Fibroblast of the aortic adventitia (primary cell): ENCODE measurements at places on chromosomes 12 and 14.

DNA sequence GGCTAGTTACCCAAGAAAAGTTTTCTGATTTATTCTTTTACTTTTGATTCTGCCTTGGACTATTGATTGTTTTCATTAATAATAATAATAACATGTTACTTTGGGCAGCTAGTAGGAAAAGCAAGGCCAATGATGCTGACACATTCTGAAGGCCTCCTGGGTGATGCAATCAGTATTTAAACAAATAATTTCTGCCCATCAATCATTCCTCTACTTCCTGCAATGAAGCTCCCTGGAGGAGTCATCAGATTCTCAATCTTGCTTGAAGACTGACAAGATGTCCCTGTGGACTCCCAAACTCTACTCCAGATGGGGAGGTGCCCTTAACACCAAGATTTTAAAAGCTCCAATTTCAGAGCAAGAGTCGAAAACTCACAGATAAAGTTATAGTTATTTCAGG, at the start of gene SPX:
SPX (plus strand) TSS at position 244 of the 400 bp plus-strand sequence. CDS start 177 bp downstream, outside the sequence.
- DNase-seq: peak; percentile 6

DNA sequence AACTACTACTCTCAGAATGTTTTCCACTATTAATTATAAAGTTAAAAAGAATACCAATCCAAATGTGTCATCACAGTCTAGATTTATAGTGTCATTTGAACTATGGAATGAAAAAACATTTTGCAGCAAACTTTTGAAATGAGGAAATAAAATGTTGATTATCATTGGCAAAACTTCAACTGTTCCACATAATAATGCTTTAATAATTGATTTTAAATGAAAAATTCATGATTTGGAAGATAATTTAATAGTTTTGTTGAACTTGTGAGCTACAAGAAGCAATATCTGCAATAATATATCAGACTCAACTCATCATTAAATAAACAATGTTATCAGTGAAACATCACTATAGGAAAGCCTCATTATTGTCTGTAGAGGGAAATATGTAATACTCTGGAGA, 48.2 kb upstream of the DCN start:
- DNase-seq: no peak

DNA sequence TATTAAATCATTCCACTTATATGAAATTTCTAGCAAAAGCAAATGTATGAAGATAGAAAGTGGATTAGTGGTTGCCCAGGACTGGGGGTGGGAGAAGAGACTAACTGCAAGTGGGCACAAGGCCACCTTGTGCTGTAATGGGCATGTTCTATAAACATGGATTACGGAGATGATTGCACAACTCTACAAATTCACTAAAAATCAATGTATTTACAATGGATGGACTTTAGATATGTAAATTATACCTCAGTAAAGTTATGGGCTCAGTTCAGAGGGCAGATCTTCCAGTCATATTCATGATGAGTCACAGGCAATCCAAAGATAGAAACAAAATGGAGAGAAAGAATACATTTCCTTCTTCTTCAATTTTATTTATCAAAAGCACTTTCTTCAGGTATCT, 173.9 kb downstream of the NDUFA12 start:
- no peak for DNase-seq

- no peak for DNase-seq
Measured at GRCh38 chr12:93733358-93733757, 56.2 kb downstream of the CRADD start.

GRCh38 chr12:7645395-7646177, 20.1 kb downstream of the APOBEC1 start:
- DNase-seq: peak; percentile 51

DNA sequence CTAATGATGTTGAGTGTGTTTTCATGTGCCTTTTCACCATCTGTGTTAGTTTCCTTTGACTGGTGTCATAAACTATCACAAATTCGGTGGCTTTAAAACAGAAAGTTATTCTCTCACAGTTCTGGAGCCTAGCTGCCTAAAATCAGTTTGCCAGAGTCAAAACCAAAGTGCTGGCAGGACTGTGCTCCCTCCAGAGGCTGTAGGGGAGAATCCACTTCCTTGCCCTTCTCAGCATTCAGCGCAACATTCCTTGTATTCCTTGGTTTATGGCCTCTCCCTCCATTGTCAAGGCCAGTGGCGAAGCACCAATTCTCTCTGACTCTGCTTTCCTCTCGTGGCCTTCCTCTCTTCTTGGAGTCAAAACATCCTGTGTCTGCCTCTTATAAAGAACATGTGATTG, 174.2 kb upstream of the PDE3A start:
- peak; percentile 42 for DNase-seq

DNA sequence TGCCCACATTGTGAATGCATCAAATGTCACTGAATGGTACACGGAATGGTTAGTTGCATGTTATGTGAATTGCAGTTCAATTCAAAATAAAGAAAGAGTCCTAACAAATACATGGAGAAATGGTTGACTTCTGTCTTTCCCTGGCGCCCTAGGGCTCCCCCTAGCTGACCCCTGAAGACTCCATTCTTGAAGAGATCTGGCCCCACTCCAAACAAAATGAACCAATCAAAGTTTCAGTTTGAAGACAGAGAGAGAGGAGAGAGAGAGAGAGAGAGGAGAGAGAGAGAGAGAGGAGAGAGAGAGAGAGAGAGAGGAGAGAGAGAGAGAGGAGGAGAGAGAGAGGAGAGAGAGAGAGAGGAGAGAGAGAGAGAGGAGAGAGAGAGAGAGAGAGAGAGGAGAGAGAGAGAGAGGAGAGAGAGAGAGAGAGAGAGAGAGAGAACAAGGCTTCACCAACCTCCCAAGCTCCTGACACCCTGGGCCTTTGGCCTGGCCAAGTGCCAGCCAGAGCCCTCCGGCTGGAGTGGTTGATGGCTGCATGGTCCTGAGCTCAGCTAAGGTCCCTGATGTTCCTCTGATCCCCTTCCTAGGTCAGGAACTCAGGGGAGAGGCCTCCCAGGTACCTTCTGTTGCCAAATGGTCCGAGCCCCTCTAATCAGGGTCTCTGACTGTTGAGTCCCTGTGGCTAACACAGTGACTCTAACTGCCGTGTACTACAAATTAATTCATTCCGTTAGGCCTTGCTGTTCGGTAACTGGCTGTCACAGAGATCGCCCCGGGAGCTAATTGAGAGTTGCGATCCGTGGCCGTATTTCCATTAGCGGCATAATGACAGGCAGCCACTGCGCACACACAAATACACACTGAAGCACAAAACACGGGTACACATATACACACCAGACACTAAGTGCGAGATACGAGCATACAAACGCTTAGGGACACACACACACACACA, 188.8 kb downstream of the ESRRB start:
- no peak for DNase-seq

DNA sequence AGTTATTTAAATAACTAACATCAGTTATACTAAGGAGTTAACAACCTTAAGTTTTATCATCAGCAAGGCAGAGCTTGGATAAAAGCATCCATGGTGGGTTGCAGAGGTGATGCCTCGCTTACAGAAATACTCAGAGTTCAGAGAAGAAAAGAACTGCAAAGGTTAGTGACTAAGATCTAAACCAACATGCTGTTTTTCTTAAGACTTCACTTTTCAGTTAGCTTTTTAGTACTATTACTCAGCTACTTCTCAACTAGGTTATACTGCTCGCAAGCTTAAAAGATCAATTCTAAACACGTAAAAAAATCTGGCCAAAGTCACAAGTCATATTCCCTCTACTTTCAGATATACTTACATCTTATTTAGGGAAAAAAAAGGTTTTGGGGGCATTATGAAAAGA, 2.8 kb downstream of the PPP1CC start:
- DNase-seq: no peak

DNA sequence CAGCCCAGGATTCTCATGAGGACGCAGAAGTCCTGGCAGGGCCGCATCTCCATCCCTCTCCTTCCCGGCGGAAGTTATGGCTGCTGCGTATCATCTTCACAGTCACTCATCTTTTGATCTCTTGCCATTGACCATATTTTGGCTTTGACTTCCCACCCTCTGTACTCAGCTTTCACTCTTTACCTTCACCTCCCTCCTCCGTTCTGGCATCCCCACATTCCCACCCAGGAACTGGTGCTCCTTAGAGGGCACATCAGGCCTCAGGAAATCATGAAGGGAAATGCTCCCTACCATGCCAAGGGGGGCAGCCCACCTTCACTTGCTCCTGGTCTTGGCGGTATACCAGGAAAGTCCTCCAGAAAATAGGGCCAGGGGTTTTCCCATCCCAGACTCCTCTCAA, 1.3 kb downstream of the TEX52 start:
- no peak for DNase-seq

- DNase-seq: no peak
Measured at GRCh38 chr14:70807898-70808415, 1.4 kb downstream of the MAP3K9 start.

DNA sequence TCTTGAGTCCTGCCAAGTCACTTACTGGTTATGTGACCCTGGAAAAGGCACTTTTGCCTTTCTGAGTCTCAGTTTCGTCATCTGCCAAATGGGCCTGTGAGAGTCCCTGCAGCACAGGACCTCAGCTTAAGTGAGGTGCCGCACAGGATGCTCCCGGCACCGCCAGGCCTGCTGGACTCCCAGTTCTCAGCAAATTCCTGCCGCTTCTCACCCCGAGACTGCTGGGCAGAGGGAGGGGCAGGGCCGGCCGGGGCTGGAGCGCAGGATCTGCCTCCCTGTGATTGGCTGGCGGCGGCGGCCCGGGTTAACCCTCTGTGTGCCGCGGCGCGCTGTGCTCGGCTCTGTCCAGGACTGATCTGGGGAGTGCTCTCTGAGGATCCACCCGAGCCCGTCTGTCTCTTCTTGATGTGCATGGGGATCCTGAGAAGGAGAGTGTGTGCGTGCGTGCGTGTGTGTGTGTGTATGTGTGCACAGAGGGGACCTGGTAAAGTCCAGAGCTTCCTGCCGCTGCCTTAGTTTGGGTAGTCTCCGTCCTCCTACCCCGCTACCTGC, 8.6 kb downstream of the SETD1B start:
- peak; percentile 79 for DNase-seq

DNA sequence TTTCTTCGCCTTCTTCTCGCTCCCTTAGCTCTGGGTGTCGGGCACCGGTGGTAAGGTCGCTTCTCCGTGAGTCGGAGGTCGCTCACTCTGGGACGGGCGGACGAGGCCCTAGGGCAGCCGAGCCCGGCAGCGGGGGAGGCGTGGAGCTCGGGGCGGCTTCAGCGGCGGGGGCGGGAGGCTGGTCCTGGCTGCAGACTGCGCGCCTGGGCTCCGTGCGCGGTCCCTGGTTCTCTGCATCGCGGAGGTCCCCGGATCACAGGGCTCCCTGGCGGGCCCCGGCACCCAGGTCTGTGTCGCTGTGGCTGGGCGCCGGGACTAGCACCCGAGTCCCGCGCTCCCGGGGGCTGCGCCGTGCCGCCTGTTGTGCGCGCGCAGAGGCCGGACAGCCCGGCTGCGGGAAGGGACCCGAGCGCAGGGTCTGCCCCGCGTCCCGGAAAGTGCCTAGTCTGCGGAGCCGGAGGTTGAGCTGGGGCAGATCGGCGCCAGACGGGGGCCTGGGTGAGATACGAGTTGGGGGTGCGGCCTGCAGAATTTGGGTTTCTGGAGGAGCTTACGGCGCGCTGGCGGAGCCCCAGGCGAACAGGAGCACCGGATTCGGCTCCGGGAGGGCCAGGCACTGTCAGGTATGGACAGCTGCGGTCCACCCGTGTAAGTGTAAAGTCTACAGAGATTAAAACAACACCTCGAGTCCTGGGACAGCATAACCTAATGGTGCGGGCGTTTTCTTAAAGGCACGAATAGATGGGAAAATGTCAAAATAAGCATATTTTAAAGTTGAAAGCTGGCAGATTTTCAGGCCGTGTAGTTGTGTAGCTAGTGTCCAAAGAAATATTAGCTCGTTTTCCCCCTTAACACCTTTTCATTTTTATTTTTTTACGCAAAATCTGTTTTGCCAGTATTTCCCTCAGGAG, 713 bp downstream of the FRMD6 start:
- peak; percentile 33 for DNase-seq

DNA sequence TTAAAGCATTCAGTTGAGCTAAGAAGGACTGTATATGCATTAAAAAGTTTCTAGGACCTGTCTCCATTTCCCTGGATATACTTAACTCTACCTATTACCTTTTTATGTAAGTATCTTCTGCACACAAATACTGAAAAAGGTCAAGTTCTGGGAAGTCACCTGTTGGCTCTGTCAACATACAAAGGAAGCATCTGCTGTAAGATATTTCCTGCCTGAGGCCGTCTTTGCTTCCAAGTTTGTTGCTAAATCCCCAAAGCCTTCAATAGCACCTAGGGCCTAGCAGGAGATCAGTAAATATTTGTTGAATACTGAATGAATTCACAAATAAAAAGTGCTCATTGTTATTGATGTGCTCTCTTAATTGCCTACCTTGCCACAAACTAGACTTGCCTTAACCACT, 188.4 kb downstream of the DUSP6 start:
- no peak for DNase-seq

GRCh38 chr14:27061299-27061698, 463.5 kb upstream of the NOVA1 start:
- no peak for DNase-seq

- no peak for DNase-seq
Measured at GRCh38 chr12:359091-359490, 30.0 kb downstream of the KDM5A start.

DNA sequence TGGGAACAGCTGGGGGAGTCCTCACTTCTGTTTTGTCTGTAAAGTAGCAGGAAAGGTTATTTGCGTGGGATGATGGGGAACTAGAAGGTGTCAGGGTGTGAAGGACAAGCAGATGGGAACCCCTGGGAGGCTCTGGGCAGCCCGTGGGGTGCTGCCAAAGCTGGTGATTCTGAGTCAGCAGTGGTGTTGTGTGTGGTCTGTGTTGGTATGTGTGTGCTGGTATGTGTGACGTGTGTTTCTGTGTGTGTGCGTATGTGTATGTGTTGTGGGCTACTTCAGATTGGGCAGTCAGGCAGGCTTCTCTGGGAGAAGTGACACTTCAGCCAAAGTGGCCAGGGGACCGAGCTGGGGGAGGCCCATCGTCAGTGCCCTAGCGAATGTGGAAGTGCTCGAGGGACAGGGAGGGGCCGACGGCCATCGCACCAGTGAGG, 15.3 kb upstream of the BDKRB2 start:
- peak; percentile 47 for DNase-seq

DNA sequence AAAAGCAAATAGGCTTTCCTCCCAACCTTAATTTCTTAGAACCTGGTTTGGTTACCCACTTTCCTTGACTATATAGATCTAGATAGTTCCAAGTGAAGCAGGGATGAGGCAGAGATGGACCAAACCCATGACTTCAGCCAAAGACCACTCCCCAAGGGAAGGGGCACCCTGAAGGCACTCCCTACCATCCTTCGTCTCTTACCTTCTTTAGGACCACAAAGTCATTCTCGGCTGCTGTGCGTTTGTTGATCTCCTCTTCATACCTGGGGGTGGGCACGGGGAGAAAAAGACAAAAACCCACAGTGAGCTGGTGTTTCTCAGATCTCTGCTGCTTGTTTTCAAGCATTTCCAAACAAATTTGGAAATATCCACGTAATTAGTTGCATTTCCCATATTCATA, 3.4 kb downstream of the KRT4 start:
- no peak for DNase-seq

GRCh38 chr12:49698619-49699545, 8.3 kb downstream of the FMNL3 start:
- peak; percentile 58 for DNase-seq

DNA sequence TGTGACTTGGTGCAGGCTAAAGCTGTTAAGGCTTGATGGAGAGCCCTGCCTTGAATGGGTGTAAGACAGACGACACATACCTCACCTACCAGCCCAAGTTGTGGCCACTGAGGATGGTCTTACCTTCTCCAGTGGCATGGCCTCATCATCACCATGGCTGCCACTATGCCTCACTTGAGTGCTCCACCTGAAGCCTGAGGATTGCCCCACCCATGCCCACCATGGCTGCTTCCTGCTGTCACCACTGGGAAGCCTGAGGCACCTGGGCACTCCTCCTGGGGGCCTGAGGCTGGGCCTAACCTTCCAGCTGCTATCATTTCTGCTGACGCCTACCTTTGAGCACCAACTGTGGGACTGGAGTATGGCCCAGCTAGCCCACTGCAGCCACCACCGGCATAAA, 1605.7 kb upstream of the FLRT2 start:
- DNase-seq: no peak
